Regular cardiac myocyte (primary cell): ENCODE measurements at places on chromosomes 13 and 19. TPM values are rescaled to one million over a fixed set of nuclear protein-coding genes. Genes with fewer than 3 reads are reported as not detected.

The KLK4 gene
- not detected in 2 replicates for total RNA-seq

The LRRC8E gene
- total RNA-seq, result 2.3 and 2.8 TPM in 2 replicates

The KCNN1 gene
- under 0.01 TPM in 1 of 2 replicates, not detected in the other for total RNA-seq

The PSPN gene
- total RNA-seq, result 0.96 and 1.1 TPM in 2 replicates

The GNA15 gene
- total RNA-seq, result under 0.01 TPM in 2 replicates

The FGF22 gene
- not detected in 2 replicates for total RNA-seq

The CGB1 gene
- 0.28 TPM in 1 of 2 replicates, not detected in the other for total RNA-seq

The SPTBN4 gene
- 0.77 and 3.7 TPM in 2 replicates for total RNA-seq
